Activated CD4-positive, alpha-beta T cell treated with anti-CD3 and anti-CD28 coated beads for 24 hours (primary cell): ENCODE measurements at places on chromosomes 16 and 17.

- DNase-seq = no peak
Measured at GRCh38 chr16:64469906-64470702, 651.8 kb downstream of the CDH11 start.

GRCh38 chr16:79933603-79934002, 333.1 kb upstream of the MAF start:
- no peak for DNase-seq

- no peak for DNase-seq
Measured at GRCh38 chr16:79601092-79601930, 774 bp upstream of the MAF start.

- DNase-seq = no peak
Measured at GRCh38 chr17:79607940-79608623, 2.8 kb downstream of the RBFOX3 start.

GRCh38 chr17:36857698-36858097, 79.6 kb upstream of the LHX1 start:
- no peak for DNase-seq

GRCh38 chr16:89115216-89115861, 21.7 kb downstream of the ACSF3 start:
- DNase-seq = peak; percentile 69

- DNase-seq = no peak
Measured at GRCh38 chr17:44587339-44587738, 30.1 kb downstream of the FZD2 start.

DNA sequence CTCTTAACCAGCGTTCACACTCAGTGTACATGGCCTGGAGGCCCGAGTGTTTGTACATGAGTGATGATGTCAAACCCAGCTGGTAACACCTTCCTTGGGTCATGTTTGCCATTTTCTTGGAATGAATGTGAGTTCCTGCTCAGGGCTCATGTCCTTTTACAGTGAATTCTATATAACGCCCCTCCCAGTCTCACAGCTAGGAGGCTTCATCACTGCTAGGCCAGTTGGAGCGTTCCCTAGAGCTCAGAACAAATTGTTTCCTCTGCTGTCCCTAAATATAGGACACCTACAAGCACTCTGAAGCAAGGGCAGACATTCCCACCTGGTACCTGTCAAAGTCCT, 5.5 kb downstream of the TIMM22 start:
- no peak for DNase-seq
